ENCODE measurements at places on chromosomes 11 and 22.

- DNase-seq: no peak
Observed at GRCh38 chr11:114291842-114292680, 4.1 kb upstream of the NNMT start.

DNA sequence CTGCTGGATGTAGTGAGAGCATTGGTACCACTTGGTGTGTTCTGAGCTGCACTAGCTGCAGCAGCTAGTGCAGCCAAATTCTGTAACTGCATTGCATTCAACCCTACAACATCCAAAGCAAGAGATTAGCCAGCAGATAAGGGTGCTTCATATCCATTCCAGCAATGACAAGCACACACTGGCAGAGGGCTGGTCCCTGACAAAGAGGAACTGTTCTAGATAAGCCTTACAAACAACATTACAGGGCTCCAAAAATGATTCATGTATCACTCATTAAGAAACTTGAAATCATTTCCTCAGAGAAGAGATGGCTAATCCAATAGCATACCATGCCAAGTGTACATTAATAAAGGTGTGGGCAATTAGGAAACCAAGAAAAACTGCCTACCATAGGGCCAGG, 28.4 kb upstream of the RAPSN start:
- DNase-seq: no peak

- DNase-seq: no peak
Observed at GRCh38 chr22:33023153-33023827, 34.9 kb downstream of the SYN3 start.

DNA sequence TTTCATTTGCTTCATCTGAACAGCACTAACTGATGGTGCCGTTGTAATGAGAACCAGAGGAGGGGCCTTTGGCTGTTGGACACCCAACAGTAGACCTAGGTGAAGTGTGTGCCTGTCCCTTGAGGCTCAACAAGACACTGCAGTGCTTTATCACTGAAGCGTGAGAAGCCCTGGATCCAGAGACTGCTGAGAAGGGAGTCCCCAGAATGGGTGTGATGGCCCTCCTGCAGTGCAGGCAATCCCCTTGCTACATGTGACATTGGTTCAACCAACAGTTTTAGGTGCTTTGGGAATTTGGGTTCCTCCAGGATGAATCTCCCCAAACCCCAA, 125.6 kb downstream of the BRD1 start:
- DNase-seq: no peak

- no peak for DNase-seq
Observed at GRCh38 chr11:99686838-99687237, 666.1 kb downstream of the CNTN5 start.

DNA sequence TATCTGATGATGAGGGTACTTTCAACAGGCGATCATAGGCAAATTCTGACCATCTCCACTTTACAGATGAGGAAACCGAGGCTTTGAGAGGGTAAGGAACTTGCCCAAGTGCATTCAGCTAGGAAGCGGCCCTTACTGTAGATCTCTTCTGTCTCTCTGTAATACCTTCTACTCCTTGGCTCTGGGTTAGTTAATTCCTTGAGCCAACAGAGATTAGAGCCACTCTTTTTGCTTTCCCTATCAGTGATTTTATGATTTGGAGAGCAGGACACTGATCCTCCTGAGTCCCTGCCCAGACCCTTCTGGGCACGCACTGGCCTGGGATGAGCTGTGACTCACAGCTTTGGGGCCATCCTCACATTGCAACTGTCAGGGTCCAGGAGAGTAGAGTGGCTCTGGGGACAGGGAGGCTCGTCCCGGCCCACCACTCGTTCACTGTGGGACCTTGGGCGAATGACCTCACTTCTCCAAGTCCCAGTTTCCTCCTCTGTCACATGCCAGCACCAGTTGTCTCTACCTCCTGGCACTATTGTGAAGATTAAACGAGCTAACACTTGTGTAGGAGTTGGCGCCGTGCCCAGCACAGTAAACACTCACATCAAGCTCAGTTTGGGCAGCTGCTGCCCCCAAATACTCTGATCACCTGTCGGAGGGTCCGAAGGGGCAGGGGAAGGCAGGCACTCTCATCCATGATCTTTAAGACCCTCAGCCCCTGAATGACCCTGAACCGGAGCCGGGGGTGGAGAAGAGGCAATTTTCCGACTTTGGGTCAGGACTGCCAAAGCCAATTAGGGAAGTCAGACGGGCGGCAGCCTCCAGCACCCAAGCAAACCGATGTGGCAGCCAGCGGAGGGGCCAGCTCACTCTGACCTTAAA, 235.0 kb downstream of the MIAT start:
- DNase-seq: no peak

DNA sequence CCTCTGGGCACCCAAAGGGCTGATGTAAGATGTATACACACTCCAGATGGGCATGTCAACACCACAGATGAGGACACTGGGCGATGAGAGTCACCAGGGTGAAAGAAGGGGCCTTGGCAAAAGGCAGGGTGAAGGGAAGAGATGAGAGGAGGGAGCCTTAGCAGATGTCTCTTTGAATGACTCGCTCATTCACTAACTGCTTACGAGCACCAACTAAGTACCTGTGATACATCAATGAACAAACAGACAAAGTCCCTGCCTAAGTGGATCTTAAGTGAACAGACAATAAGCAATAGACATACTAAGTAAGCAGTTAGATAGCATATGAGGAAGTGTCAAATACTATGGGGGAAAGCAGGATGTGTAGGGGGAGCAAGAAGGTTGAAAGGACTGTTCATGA, 7.5 kb downstream of the ME3 start:
- no peak for DNase-seq

DNA sequence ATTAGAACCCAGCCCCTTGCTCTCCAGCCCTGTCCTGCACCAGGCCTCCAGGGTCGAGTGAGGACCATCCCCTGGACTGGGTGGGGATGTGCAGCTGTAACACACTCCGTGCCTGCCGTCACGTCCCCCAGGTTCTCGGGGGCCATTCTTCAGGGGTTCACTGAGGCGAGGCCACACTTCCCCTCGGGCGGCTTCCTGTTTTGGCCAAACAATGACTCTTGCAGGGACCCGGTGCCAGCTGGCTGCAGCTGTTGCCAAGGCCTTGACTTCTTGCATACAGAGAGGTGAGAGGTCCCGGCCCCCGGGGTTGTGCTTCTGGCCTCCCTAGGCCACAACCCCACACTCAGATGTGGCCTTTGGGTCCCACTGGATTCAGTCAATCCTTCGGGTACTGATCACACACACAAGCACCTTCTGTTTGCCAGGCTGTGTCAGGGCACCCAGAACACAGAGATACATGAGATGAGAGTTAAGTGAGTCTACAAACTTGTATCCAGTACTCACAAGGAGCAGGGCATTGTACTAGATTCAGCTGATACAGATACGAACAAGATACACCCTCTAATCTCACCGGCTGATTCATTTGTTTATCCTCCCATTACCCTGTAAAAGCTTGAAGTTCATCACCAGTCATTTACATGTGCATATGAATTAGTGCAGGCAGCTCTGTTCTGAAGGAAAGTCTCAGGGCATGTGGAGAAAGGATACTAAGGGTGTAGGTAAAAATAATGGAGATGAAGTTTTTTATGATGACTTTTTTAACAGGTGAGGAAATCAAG, 32.9 kb downstream of the LRRC32 start:
- DNase-seq: no peak

- no peak for DNase-seq
Observed at GRCh38 chr22:21816787-21817496, 50.5 kb downstream of the MAPK1 start.

- no peak for DNase-seq
Observed at GRCh38 chr11:126474220-126474619, 118.7 kb downstream of the ST3GAL4 start.

DNA sequence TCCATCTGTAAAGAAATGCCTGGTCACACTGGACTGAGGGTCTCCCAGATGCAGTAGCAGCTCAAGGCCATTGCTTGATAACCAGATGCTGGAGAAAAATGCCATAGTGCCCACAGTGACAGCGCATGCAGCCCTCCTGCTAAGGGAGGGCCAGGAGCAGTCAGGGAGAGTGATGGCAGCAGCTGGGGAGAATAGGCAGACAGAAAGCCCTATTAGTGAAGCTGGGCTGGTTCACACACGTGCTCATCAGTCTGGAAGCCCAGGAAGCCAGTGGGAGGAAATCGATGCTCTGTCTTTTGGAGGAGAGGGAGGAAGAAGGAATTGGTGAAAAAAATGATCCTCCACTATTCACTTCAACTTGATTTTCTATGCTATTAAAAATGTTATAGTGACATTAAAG, 82.9 kb downstream of the OSBP2 start:
- DNase-seq: no peak

GRCh38 chr11:44127130-44127529, 31.7 kb downstream of the EXT2 start:
- DNase-seq: no peak

- no peak for DNase-seq
Observed at GRCh38 chr11:110445437-110445836, 15.7 kb downstream of the FDX1 start.

DNA sequence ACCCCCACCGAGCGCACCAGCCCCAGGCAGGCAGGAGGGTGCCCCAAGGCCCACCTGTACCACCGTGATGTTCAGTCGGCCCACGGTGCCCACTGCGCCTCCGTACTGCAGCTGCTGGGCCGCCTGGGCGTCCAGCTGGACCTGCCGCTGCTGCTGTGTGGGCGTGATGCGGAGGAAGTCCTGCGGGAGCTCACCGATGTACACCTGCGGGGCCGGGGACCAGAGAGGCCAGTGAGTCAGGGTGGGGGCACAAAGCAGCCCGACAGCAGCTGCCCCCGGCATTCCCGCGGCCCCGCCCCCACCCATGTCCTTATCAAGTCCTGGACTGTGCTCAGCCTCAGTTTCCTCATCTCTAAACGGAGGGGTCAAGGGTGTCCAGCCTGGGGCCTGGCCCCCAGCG, 13.8 kb downstream of the TOLLIP start:
- no peak for DNase-seq

DNA sequence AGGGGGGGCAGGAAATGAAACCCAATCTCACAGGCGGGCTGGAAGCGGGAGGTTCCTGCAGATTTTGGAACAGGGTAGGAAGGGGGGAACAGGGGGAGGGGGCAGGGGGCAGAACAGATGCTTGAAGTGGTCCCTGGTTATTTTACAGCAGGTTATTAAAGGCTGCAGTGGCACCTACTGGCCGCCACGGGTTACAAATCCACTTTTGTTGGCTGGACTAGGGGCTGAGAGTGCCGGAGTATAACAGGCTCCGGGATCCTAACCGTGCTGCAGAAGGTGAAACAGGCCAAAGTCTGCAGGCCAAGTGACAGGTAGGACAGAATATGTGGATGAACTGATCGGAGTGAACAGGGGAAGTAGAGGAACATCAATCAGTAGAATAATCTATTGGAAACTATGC, 2.5 kb downstream of the ROBO3 start:
- DNase-seq: no peak

GRCh38 chr11:29217901-29218300, 798.9 kb downstream of the KCNA4 start:
- no peak for DNase-seq

DNA sequence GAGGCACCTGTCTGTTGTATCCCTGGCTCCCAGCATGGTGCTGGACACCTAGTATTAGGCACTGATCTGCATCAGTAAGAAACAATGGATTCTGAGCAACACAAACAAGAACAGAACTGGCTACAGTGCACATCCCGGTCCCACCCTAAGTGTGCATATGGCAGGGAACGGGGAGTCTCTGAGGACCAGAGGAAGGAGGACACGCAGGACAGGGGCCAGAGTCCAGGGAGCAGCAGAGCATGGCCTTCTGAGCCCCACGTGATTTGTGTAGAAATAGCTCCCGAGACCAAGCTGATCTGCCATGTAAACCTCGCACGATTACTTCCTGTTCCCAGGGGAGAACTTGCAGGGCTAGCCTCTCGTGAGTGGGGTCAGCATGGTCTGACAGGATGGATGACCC, 12.7 kb upstream of the SNX32 start:
- no peak for DNase-seq

- no peak for DNase-seq
Observed at GRCh38 chr11:96061069-96061468, 137.2 kb upstream of the MTMR2 start.

Measured in stimulated activated CD4-positive, alpha-beta T cell treated with anti-CD3 and anti-CD28 coated beads, Interleukin-1b, Interleukin-23, amount 100 ng/mL, for 1 hour (primary cell).